Stimulated activated naive CD4-positive, alpha-beta T cell treated with Interleukin-2 at 50 U/mL for 16 hours (primary cell): ENCODE measurements at places on chromosomes 12 and 14.

DNA sequence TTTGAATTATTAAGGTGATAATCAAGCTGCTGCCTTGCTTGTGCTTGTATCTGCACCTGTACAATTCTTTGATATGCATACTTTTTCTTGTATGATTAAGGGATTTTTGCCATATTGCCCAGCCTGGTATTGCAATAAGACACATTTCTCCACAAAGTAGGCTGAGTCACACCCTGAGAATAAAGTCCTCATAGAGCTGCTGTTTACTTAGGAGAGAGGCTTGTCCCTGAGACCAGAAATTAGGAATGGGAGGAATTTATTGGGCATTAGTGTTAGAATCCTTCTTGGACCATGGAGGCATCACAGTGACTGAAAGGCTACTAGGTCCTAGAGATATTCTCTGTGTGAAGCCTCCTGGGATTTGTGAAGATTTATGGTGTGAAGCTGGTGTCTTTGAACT is 506.8 kb upstream of the FBXO33 start:
- DNase-seq, result no peak

- no peak for DNase-seq
Observed at GRCh38 chr14:106848330-106849121, 1322.1 kb downstream of the TMEM121 start.

DNA sequence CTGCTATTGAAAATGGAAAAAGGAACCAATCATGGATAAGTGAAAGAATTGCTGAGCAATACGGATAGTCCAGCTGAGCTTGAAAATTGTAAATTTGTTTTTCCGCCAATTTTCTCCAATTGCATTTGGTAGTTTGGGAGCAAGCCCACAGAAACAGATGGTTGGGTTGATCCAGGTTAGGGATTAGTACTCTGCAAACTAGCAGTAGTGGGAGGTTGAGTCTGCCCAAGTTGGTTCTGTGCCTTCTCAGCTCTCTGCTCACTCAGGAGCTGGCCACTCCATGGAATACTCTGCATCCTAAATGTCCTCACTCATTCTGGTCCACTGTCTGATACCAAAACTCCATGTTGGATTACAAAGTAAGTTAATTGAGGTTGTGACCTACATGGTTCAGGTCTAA is 361.1 kb upstream of the ATP2B1 start:
- no peak for DNase-seq

DNA sequence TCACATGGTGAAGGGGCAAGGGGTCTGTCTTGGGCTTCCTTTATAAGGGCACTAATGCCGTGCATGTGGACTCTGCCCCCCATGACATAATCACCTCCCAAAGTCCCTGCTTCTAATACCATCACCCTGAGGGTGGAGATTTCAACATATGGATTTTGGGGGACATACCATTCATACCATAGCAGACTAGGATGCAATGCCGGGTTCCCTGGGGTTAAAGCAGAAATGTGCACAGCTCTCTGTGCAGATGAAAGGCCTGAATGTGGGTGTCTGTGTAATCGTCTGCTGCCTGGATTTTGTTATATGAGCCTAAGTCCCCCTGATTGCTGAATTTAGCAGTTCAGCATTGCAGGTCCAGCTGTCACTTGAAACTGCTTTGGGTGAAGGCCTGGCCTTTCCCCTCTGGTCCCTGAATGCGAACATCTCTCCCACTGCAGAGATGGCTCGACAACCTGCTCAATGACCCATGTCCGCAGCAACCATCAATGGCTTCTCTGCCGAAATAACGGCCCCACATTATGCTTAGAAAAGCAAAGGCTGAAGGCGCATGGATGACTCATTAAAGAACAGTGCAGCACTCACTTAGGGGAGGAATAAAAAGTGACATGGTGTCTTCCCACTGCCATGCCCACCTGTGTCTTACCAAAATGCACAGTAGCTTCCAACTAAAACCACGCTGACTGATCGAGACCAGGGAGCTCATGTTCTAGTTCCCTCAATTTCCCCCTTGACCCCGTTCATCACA is 286.3 kb downstream of the DPF3 start:
- no peak for DNase-seq

GRCh38 chr12:52946797-52947547 is 1.9 kb upstream of the KRT18 start:
- DNase-seq, result no peak

DNA sequence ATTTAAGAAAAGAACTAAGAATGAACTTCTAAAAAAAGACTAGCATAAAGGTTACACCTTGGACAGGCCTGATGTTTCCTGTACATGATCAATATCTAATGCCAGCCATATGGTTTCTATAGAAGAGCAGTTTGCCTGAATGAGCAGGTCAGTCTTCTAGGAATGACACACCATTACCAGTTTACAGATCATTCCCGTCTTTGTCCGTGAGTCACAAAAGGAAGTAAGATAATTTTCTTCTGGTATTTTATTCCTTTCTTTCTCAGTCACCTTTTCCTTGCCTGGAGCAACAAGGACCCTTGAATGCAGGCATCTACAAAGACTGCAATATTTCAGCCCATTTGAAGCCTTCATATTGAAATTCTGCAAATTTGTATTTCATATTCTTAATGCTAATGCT is 44.6 kb upstream of the CNTN1 start:
- DNase-seq, result no peak

GRCh38 chr12:55906056-55906455 is 21.6 kb downstream of the PYM1 start:
- DNase-seq, result no peak

- DNase-seq, result no peak
Observed at GRCh38 chr12:106114447-106115068, 24.2 kb downstream of the NUAK1 start.

GRCh38 chr12:49274396-49275069 is 9.7 kb downstream of the TUBA1C start:
- no peak for DNase-seq

DNA sequence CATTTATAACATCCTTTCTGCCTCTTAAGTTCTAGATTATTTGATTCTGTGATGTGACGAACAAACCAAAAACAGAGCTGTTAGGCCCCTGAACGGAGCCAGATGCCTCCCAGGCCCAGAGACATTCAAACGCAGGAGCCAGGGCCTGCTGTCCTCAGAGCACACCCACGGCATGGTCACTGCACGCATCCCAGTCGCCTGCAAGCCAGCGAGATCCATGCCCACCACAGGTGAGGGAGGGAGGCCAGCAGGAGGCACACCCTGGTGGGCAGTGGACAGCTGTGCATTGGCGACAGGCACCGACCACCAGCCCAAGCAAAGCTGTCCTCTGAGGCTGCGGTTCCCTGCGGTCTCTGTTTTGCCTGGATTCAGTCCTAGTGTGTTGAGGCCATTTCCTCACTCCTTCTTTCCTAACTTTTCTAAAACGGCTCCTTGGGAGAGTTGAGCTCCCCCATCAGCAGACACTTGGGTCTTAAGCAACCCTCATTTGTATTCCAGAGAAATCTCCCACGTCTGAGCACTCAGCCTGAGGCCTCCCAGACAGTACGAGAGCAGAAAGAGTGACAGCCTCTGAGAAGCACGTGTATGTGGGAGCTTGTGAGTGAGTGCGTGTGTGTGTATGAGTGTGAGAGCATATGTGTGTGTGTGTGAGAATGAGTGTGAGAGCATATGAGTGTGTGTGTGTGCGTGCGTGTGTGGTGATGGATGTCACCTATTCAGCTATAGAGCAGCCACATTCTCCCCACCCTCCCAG is 81.2 kb downstream of the CHGA start:
- DNase-seq, result no peak

GRCh38 chr12:109728921-109729320 is 15.3 kb downstream of the FAM222A start:
- DNase-seq, result no peak
